ENCODE measurements at places on chromosomes 3 and 15.

DNA sequence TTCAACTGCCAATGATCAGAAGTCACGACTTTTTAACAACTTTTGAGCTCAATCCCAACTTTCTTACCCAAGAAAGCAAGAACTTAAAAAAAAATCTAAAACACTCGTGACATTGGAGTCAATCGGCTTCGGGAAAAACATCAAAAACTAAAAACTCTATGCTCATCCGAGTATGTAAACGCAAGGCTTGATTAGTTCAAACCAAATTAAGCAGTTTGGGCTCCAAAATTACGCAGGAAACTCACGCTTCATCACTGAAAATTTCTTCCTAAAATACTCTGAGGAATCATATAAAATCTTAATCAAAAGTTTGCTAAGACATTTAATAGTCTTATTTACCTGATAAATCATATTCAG lies 1.6 kb downstream of the TRA2B start:
- DNase-seq: no peak

- DNase-seq: no peak
These were observed 3.4 kb upstream of the DOCK3 start for GRCh38 chr3:50671331-50671730.

GRCh38 chr3:156256256-156256655 lies 135.9 kb downstream of the KCNAB1 start:
- no peak for DNase-seq

GRCh38 chr3:188539631-188540194 lies 385.8 kb downstream of the LPP start:
- no peak for DNase-seq

- no peak for DNase-seq
These were observed 42.2 kb upstream of the TOPBP1 start for GRCh38 chr3:133703915-133704314.

DNA sequence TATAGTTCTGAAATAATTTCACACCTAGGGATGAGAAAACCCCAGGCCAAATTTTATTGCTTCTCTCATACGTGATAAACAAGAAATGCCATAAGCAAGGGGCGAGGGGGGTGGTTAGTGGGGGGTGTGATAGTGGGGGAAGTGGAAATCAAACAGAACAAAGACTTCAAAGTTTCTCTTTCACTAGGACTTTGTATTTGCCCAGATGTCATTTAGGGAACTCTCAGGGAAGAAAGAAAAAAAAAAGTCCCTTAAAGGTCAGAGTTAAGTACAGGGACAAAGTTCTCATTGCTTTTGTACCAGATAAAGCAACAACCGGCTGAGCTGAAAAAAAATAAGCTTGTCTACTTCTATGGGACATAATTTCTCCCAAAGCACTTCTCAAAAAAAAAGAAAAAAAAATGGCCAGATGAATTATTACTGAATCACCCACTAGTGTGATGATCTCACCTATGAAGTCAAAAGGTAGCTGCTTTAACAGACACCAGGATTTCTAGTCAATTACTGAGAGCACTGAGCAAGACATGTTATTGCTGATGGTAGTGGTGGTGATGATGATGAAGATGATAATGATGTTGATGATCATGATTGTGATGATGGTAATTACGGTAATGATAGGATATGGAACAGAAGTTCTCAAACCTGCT lies 56.2 kb downstream of the FHIT start:
- no peak for DNase-seq

Data from left renal pelvis (tissue), 4 donors.